ENCODE measurements at places on chromosomes 13 and 19.
A peak's percentile ranks its signal among the peaks of the same experiment; 100 is the strongest.

DNA sequence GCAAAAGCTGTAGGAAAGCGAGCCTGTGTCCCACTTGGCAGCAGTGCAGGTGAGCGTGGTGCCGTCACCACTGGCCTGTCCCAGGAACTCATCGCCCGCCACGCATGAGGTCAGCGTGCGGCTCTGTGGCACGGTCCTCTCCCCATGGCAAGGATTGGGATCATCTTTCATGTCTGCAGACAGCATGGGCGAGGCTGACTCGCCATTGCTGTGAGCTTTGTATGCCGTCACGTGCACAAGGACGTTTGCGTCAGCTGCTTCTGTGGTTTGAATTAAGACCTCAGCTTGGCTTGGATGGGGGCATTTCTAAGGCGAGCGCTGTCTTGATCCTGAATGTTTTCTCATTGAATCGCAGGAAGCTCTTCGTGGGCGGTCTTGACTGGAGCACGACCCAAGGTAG is 9.8 kb downstream of the DAZAP1 start:
- DNase-seq, result no peak

GRCh38 chr19:5645409-5645808 is 22.5 kb downstream of the SAFB start:
- DNase-seq, result no peak

DNA sequence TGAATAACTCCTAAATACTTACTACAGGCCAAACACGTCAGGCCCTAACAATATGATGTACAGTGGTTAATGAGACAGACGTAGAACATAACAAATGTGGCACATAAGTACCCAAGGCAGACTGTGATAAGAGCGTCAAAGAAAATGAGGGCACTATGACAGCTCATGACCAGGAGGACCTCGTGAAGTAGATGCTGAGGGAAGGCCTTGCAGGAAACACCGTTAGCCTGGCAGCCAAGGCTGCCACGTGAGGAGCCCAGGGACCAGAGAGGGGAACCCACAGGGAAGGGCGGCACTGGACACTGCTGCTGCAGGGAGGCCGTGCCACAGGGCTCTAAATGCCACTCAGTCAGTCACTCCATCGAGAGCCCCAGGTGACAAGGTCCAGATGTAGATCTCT is 5.7 kb downstream of the TUBGCP3 start:
- DNase-seq, result no peak

- DNase-seq, result peak; percentile 51
These were observed 25.2 kb upstream of the IGSF23 start for GRCh38 chr19:44587963-44588770.

- DNase-seq, result no peak
These were observed 18.5 kb downstream of the PLEKHJ1 start for GRCh38 chr19:2217591-2217990.

DNA sequence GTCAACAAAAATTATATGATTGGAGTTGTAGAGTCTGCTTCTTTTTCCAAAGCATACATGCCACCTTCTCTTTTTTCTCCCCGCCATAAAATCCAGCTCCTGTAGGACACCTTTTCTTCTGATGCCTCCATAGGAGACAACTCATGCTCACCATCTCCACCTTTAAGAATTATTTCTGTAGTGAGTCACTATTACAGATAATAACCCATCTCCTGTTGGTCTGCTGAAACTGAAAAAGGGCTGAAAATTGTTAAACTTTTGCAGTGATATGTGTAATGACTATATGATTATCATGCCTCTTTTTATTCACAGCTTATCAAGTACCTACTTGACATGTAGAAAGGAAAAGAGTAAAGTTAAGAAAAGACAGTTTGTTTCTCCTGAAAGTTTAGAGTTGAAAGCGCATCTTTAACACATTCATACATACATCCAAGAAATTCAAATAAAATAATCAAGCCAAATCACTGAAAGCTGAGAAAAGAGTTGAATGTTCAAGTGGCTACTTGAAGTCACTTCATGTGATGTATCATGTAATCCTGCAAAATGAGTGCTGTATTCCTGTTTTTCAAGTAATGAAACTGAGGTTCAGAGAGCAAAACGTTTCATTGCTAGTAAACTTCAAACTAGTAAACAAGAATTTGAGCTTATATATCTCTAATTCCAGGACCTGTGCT is 35.5 kb upstream of the LPAR6 start:
- DNase-seq, result no peak

GRCh38 chr19:55635334-55635717 is 5.5 kb upstream of the ZNF580 start:
- no peak for DNase-seq

DNA sequence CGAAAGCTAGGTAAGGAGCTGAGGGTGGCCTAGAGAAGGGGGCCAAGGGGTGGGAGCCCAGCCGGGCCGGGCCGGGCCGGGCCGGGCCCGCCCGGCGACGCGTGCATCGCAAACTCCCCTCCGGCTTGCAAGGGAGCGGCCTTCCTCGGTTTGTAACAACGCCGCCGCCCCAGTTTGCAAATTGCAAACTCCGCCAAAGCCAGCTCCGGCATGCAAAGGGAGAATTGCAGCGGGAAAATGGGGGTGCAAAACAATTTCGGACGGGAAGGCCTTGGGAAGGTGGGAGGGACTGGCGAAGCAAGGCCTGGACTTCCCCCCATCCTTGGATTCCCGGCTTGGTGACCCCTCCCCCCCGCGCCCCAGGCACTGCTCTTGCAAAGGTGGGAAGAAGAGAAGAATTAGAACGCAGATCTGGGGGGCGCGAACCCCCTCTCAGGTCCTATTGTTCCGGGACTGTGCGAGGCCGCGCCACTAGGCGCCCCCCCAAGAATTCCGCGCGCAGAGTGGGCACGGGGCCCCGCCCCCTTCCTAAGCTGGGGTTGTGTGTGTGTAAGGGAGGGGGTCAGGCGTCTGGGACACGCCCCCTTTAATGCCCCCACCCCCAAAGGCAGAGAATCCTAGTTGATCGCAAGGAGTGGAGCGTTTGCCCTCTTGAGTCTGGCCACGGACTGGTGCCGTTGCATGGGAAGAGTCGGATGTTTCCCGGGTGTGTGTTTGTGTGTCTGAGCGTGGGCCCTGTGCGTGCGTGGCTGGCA is 926 bp downstream of the PRR12 start:
- peak; percentile 65 for DNase-seq

- no peak for DNase-seq
These were observed 25.6 kb upstream of the PCCA start for GRCh38 chr13:100063333-100063732.

DNA sequence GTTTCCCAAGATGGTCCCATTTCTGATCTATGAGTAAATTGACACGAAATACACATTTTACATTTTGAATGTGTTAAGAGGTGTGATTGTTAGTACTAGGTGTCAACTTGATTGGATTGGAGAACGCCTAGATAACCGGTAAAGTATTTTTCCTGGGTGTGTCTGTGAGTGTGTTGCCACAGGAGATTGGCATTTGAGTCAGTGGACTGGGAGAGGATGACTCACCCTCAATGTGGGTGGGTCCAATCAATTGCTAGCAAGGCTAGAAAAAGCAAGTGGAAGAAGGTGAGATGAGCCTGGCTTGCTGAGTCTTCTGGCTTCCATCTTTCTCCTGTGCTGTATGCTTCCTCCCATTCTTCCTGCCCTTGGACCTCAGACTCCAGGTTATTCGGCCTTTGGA is 960.7 kb upstream of the PCDH9 start:
- no peak for DNase-seq

DNA sequence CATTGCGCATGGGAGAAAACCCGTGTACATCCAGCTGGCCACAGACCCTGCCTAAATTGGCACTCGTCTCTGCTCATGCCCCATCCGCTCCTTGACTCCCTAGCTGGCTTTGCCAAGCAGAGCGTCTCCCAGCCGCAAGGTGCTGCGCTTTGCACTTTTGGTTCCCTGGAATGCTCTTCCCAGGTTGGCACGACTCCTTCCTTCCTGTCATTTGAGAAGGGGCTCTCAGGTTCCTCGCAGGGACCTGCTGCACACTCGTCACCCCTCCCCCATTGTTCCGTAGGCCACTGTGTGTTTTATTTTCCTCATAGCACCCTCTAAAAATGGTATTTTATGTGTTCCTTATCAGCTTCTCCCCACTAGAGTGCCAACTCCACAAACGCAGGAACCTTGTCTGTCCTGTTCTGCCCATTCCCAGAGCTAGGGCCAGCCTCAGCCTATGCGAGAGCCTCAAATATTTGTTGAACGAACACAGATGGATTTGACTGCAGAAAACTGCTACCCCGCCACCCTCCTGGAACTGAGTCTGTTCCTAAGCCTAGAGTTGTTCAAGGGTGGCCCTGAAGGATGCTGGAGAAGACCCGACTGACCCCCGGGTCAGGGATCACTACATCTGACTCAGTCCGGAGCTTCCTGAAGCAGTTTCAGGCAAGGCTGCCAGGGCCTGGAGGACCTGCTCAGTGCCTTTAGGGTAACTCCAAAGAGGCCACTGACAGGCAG is 8.4 kb upstream of the CEBPA start:
- no peak for DNase-seq

DNA sequence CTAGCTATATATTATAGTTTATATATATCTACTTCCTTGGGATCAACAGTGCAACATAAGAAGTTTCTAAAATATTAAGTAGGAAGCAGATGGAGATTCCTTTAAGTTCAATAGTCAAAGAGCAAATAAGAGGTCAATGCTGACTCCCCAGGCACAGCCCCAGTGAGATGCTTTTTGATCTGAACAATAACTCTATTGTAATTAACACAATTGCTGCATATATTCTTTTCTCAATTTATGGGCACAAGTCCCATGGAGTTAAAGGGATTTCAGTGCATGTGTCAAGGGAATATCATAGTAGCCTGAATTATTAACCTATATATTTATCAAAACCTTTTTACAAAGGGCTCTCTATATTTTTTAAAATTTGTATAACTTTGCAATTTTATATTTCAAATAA is 180.8 kb downstream of the SPRY2 start:
- DNase-seq, result no peak

GRCh38 chr19:36028313-36029041 is 4.2 kb downstream of the CLIP3 start:
- no peak for DNase-seq

DNA sequence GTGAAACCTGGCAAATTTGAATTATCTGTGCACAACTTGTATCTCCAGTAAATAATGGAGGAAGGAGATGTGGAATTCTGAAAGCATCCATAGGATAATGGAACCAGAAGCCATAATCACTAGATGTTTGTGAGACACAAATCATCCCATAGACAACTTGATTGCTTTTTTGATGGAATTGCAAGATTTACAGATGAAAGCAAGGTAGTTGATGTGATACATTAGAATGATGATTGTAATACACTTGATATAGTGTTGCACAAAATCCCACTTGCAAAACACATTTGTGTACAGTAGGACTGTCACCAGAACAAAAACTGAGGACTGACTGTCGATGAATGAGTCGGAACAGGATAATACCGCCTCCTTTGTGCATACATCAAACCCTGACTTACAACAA is 178.3 kb downstream of the IRS2 start:
- no peak for DNase-seq

GRCh38 chr13:113149711-113150549 is 8.5 kb upstream of the PROZ start:
- DNase-seq, result no peak

- DNase-seq, result no peak
These were observed 6.5 kb upstream of the LILRB2 start for GRCh38 chr19:54287456-54287855.

GRCh38 chr13:40522282-40522681 is 144.2 kb downstream of the FOXO1 start:
- no peak for DNase-seq

DNA sequence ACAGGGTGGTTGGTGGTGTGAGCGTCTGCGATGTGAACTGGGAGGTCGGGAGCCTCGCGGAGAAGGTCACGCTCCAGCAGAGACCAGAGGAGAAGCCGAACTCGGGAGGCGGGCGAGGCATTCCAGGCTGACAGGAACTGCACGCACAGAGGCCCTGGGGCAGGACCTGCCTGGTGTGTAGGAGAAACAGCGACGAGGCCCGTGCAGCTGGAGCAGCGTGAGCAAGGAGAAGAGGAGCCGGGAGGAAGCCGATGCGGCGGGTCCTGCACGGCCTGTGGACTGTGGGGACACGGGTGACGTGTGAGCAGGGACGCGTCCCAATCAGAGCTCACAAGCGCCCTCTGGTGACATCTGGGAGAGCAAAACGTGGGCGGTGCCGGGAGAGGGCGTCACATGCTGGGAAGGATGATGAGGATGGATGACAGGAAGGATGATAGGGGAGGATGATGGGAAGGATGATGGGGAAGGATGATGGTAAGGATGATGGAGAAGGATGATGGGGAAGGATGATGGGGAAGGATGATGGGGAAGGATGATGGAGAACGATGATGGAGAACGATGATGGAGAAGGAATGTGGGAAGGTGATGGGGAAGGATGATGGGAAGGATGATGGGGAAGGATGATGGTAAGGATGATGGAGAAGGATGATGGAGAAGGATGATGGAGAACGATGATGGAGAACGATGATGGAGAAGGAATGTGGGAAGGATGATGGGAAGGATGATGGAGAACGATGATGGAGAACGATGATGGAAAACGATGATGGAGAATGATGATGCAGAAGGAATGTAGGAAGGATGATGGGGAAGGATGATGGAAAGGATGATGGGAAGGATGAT is 16.1 kb upstream of the MADCAM1 start:
- peak; percentile 67 for DNase-seq

DNA sequence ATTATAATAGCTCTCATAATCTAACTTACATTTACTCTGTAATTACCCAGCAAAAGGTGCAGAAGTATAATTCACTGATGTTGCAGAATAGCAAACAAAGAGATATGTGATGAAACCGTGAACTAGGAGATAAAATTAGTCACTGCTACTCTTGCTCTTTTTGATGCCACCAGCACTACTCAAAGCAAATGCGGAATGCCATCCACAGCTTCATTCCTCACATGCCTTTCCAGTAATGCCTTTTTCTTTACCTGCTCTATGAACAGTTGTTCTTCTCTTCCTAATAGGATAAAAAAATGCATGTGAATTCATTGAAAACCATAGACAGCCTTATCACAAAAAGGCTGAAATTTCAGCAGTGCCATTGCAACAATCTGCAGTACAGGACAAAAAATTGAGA is 1129.5 kb downstream of the DIAPH3 start:
- no peak for DNase-seq
